ENCODE measurements at places on chromosomes 12 and 14.

- DNase-seq: no peak
Observed at GRCh38 chr14:56561606-56562005, 18.0 kb upstream of the TMEM260 start.

GRCh38 chr12:104799458-104799857, 158.6 kb downstream of the SLC41A2 start:
- DNase-seq: no peak

DNA sequence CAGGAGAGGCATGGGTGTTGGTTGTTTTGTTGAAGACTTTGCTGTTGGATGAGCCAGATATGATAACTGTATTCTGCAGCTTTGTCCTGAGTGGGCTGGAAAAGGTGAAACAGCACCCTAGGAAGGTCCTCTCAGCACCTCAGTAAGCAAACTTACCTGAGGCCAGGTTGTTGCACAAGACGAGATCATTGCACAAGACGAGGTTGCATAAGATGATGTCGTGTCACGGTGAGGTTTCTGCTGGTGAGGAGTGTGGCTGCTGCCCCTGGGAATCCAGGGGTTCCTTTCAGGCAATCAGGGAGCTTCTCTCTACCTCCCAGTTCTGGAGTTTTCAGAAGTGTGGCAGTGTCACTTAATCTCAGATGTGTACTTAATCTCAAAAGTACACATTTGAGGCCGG, 85.6 kb downstream of the GLT1D1 start:
- no peak for DNase-seq

GRCh38 chr12:106889950-106890626, 65.6 kb upstream of the TMEM263 start:
- no peak for DNase-seq

GRCh38 chr14:25412998-25413397, 363.1 kb upstream of the STXBP6 start:
- no peak for DNase-seq

DNA sequence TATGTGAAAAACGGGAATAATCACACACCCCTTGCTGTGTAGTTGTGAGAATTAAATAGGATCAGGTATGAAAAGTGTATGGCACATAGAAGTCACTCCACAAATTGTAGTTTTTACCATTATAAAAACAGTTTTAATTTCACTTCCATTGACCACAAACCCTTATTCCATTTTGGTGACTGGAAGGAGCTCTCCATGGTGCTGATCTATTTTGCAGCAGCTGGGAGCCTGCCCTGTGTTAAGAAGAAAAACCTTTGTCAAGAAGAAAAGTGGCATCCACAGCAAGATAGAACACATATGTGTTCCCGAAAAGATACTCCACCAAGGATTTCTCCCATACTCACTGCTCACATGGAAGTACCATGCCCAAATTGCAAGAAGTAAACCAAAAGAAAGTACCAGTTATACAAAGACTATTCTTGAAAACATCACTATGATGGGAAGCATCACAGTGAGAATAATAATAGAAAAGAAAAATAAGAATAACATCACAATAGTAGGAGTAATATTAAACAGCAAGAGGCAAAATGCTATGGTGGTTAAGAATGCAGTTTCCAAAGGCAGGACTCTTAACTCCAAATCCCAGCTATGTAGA, 58.7 kb downstream of the TUNAR start:
- DNase-seq: peak; percentile 32

DNA sequence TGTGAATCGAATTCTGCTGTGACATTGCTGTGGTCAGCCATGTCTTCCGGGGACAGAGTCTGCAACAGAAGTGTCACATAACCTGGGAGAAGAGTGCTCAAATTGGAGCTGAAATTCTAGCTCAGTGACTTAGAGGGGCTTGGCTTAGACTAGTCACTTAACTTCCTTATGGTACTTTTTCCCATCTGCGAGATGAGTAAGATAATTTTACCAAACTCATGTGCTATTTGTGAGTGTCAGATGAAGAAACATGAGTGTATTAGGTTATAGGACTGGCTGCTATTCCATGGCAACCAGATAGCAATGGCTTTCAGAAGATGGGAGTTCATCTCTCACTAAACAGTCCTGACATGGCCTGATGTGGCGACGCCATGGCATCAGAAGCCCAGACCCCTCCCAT, 104.1 kb downstream of the CHST11 start:
- no peak for DNase-seq

DNA sequence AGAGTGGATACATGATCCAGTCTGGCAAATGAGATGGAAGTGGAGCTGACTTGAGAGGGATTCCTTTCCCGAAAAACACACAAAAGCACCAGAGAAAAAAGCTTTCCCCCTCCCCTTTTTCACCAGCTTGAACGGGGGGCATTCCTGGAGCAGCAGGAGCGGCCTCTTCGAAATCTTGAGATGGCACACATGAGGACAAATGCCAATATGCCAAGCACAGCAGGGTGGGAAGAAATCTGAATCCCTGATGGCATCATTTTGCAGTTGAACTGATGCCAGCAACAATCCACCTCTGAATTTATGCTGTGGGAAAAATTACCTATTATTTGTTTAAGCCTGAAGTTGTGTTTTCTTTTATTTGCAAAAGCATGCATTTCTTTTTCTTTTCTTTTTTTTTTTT, 29.7 kb upstream of the BICD1 start:
- no peak for DNase-seq

DNA sequence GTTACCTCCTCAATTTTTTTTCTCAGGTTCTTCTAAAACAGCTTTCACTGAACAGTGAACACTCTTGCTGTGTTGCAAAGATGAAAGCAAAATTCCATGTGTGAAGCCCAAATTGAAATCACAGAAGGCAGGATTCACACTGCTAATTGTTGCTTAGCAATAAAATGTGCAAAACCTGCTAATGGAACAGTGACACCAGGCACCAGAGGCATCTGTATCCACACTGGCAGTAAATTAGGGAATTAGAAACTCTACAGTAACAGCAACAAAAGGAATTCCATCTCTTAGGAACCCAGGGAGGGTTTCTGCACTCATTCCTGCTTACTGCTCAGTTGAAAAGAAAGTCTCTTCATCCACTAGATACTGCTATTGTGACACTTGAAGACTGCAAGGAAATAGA, 202.3 kb downstream of the GXYLT1 start:
- DNase-seq: no peak

DNA sequence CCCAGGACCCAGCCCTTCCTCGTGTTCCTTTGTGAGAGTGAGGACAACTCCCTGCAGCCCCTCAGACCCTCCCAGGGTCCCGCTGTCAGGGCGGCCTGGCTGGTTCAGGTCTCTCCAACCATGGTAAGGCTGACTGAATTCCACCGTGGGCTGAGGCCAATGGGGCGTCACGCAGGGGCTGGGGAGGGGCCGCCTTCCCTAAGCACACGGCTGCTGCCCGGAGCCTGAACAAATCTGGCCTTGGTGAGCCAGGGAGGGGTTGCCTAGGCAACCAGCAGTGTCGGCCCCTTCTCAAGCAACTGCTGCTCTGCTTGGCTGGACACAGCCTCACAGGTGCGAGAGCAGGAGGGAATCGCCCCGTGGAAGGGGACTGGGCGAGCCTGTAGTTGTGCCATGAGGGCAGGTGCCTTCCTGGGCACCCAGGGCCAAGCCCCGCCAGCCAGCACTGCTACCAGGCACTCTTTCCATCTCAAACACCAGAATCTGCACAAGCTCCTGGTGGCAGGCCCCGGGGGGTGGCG, 37.0 kb upstream of the GALNT9 start:
- DNase-seq: no peak

GRCh38 chr12:47885012-47885501, 19.7 kb downstream of the VDR start:
- DNase-seq: no peak

GRCh38 chr14:37493606-37494005, 101.4 kb downstream of the FOXA1 start:
- DNase-seq: no peak

GRCh38 chr12:114473018-114473417, 67.1 kb upstream of the TBX5 start:
- no peak for DNase-seq

GRCh38 chr12:31228811-31229792, 96.8 kb downstream of the SINHCAF start:
- DNase-seq: no peak

DNA sequence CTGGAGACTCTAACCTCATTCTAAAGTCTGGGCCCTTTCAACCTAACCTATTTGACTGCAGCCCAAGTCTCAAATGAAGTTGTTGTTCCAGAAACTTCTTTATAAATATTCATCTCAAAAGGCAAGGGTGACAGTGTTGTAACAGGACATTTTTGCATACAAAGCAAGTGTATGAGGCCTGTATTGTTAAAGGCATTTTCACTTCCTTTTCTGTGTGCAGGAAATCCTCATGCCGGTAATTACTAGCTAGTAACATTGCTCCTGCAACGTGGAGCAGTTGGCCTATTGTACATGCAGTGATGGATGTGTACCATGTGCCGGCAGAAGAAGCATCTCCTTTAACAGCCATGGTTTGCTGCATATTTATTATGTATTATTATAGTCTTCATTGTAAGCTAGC, 156.5 kb upstream of the RMST start:
- no peak for DNase-seq

DNA sequence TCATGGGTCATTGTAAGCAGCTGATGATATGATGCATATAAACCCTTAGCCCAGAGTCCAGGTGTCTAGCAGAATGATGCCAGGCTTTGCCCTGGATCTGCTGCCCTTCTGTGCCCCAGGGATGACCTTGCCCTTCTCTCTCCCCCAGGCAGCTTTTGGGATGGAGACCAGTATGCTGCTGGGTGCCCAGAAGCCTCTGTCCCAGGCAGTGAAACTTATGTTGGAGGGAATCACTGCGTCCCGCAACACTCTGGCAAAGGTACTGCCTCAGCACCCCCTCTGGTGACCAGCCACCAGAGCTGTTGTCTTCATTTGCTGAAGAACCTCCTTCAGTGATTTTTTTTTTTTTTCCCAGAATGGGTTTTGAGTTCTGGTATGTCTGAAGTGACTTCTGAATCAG, 23.3 kb downstream of the CYP46A1 start:
- DNase-seq: no peak

- no peak for DNase-seq
Observed at GRCh38 chr14:24670594-24670993, 36.6 kb upstream of the GZMB start.

DNA sequence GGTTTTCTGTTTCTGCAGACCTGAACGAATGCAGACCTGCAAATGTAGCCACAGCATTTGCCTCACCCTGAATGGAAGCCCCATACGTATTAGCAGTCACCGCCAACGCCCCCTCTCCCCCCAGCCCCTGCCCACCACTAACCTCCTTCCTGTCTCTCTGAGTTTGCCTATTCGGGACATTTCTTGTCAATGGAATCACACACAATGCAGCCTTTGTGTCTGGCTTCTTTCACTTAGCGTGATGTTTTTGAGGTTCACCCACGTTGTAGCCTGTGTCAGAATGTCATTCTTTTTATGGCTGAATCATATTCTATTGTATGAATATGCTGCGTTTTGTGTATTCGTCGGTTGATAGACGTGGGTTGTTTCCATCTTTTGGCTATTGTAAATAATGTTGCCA, 178.6 kb downstream of the AACS start:
- no peak for DNase-seq

- no peak for DNase-seq
Observed at GRCh38 chr12:13178568-13179210, 17.8 kb upstream of the EMP1 start.

DNA sequence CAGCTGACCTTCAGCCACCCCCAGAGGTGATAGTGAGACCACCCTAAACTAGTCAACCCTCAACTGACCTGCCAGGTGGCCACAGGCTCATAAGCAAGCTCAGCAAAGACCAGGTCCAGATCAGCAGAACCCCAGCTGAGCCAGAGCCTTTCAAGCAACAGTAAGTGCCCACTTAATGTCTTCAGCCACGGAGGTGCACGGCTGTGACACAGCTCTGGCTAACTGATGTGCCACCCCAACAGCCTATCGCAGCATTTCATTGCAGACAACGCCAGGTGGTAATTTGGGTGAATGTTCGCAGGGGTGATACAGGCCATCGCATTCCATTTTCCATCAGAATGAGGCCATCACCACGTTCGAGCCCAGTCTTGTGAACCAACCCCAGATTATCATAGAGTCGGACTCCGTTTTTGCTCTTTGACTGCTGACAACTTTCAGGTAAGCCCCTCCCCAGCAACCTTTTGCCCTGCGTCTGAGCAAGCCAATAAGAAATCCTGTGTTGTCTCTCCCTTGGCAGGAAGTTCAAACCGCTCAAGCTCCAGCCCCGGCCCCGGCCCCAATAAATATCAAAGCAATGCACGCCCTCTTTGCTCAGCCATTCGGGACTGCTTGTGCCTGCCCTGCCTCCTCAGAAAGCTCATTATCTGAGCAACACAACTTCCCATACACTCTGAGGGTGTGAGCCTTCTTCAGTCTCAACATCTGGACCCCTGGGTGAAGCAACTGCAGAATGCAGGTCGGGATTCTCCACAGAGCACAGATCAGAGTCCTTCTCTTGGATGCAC, 44.4 kb downstream of the JAG2 start:
- DNase-seq: no peak

DNA sequence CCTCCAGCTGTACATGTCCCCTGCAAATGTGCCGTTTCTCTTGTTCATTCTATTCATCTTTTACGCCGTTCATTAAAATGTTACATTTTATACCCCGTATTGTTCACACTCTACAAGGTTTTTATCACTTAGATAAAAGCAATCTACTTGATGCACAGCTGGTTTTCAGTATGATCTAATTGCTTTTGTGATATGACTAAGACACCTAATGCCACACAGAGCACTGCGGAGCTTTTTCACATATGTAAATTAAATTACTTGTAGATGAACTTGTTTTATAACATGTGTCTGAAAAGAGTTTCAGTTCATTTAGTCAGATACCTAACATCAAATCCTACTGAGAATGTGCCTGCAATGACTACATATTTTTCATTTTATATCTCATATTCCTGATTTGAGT, 40.9 kb upstream of the RERGL start:
- DNase-seq: no peak

GRCh38 chr12:54692353-54692752, 44.2 kb upstream of the DCD start:
- no peak for DNase-seq

DNA sequence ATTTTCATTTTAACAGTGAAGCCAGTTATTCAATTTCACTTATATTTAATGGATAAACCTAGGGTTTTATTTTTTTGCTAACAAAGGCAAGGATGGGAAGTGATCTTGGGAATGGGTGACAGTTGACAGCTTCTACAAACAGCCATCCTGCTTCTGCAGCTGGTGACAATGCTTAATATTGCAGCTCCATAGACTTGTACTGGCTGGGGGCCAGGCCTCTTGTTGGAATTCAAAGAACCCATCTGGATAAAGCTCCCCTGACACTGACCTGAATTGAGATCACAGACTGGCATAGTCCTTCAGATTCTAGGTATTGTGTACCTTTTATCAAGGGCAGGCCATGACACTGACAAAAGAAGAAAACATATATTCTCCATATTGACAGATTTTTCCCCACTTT, 664.6 kb upstream of the FOXG1 start:
- DNase-seq: peak; percentile 3

DNA sequence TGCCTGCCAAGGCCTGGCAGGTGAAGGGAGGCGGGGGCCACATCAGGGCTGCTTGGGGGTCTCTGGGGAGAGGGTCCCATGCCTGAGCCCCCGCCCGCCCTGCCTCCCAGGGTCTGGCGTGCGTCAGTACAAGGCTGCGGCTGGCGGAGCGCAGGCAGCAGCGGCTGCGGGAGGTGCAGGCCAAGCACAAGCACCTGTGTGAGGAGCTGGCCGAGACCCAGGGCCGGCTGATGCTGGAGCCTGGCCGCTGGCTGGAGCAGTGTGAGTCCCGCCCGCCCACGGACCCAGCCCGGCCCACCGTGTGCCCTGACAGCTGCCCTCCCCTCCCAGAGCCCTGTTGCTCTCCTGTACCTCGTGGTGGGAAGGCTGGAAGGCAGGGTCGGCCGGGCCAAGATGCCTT, 40.7 kb downstream of the KIF26A start:
- DNase-seq: no peak
